ENCODE measurements at places on chromosomes 4 and X.

DNA sequence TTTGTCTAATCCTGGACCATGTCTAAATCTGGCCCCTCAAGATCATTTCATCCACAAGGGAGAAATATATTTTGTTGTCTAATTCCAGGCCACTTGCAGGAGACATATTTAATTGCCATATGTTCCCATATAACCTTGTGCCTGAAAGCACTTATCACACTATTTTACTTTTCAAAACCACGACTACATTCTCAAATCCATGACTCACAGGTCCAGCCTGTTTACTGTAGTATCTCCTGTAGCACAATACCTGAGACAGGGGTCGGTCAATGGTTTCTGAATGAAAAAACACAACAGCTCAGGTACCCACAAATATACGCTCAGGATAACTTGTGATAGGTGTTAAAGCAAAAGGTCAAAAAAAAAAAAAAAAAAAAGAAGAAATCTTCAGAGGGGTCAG lies 60.9 kb downstream of the SEC24D start:
- H3K36me3 ChIP-seq, result no peaks in the 10 kb centered on the region
- peaks cover 9% of the 10 kb centered on the region for H3K4me1 ChIP-seq
- no peaks in the 10 kb centered on the region for H3K27me3 ChIP-seq

DNA sequence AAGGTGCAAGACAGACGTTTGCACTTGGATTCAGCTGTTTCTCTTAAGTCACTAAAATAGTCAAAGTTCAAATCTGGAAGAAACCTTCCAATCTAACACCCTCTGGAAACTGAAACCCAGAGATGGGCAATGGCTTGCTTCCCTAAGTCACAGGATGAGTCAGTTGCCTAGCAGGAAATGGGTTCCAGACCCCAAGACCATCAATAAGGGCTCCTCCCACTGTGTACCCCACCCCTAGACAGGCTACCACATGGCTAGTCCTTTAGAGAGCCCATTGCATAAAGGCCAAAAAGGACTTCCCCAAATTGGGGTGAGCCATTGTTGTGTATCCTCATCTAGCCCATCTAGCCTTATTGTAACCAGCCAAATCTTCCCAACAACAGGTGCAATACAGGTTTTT lies 216.2 kb downstream of the HS6ST2 start:
- no peak for DNase-seq
- H3K27ac ChIP-seq, result no peak overlapping the region
- H3K4me1 ChIP-seq, result no peaks in the 10 kb centered on the region
- H3K4me3 ChIP-seq, result no peak overlapping the region
- no peaks in the 10 kb centered on the region for H3K36me3 ChIP-seq
- no peaks in the 10 kb centered on the region for H3K27me3 ChIP-seq

DNA sequence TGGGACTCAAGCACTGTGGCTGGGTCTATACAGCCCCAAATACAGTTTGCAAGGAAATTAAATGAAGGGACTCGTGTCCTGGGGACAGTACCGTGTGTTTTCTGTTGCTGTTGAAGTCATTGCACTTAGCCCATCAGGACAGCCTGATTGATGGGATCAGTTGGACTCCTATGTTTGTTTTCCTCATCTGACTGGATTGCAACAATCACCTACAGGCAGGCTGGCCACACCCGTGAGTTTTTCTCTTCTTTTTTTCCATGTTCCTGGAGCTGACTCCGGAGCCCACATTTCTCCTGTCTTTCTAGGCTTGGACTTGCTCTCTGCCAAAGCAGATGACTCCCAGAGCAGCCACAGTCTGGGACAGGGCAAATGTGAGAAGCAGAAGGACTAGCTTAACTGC lies 38.1 kb downstream of the RTL9 start:
- no peaks in the 10 kb centered on the region for H3K36me3 ChIP-seq
- DNase-seq, result no peak
- H3K4me3 ChIP-seq, result no peak overlapping the region
- H3K27me3 ChIP-seq, result no peaks in the 10 kb centered on the region
- H3K4me1 ChIP-seq, result no peaks in the 10 kb centered on the region

- no peak overlapping the region for H3K27ac ChIP-seq
- H3K36me3 ChIP-seq, result no peaks in the 10 kb centered on the region
- H3K4me1 ChIP-seq, result no peaks in the 10 kb centered on the region
- no peak for DNase-seq
- no peaks in the 10 kb centered on the region for H3K27me3 ChIP-seq
These were observed 332.0 kb downstream of the PCDH18 start for GRCh38 chr4:137200322-137200721.

DNA sequence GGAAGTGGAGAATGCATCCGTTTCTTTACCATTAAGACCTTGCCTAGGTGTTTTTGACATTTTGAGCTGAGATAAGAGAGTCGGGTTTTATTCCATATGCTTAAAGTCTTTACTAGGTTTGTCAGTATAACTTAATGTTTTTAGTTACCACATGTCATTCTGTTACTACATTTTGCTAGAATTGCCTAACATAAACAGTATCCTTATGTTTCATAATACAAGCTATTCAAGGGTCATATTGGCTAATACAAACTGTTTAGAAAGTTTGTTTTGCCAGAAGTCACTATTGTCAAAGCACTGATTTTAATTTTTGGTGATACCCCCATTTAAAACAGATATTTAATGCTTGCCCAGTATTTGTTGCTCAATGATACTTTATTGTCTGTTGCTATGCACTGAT lies 427.7 kb upstream of the MAGEB2 start:
- no peaks in the 10 kb centered on the region for H3K27me3 ChIP-seq
- H3K27ac ChIP-seq, result no peak overlapping the region
- no peak for DNase-seq
- no peaks in the 10 kb centered on the region for H3K4me1 ChIP-seq
- no peak overlapping the region for H3K4me3 ChIP-seq
- H3K36me3 ChIP-seq, result no peaks in the 10 kb centered on the region

- H3K27me3 ChIP-seq, result no peaks in the 10 kb centered on the region
- H3K4me1 ChIP-seq, result no peaks in the 10 kb centered on the region
- H3K4me3 ChIP-seq, result no peak overlapping the region
- no peak for DNase-seq
These were observed 1092.3 kb downstream of the ARAP2 start for GRCh38 chr4:35151816-35152572.

Measured in aorta (tissue), 5 donors.